CD8-positive, alpha-beta memory T cell (primary cell): ENCODE measurements at places on chromosomes 6 and 20. TPM values are rescaled to one million over a fixed set of nuclear protein-coding genes. Genes with fewer than 3 reads are reported as not detected.

DNA sequence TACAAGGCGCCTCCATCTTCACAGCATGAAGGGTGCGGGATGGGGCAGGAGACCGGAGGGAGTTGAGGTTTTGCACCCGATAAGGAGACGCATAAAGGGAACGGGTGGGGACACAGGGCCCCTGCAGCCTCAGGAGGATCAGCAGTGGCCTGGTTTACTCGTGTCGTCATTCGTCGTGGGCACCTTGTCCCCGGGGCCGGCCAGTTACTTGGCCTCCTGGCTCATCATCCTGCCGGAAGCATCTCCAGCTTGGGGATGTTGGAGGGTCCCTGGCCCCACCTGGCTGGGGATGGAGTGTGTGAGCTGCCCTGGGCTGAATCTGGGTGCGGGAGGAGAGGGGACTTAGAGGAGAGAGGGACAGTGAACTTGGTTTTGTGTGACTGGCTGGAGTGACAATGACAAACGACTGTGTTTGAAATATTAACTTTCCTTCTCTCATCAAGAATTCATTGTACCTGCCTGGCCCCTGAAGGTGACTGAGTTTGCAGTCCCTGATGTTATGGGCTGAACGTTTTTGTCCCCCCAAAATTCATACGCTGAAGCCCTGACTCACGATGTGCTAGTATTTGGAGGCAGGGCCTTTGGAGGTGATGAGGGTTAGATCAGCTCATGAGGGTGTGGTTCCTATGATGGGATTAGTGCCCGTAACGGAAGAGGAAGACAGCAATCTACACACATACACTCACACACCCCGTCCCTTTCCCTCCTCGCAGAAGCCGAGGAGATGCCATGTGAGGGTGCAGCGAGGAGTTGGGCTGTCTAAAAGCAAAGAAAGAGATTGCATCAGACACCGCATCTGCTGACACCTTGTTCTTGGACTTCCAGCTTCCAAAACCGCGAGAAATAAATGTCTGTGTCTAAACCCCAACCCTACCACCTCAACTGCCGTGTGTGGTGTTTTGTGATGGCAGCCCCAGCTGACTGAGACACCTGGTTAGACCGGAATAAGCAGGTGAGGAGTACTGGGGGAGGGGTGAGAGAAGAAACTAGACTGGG is 65.0 kb upstream of the MAP3K4 start:
- H3K27ac ChIP-seq = no peak overlapping the region
- peaks cover 3% of the 10 kb centered on the region for H3K27me3 ChIP-seq
- DNase-seq = no peak
- H3K36me3 ChIP-seq = no peaks in the 10 kb centered on the region
- no peaks in the 10 kb centered on the region for H3K4me1 ChIP-seq
- H3K4me3 ChIP-seq = no peak overlapping the region

GRCh38 chr6:169087443-169088041 is 166.1 kb downstream of the THBS2 start:
- H3K4me3 ChIP-seq = no peak overlapping the region
- no peaks in the 10 kb centered on the region for H3K27me3 ChIP-seq
- H3K36me3 ChIP-seq = no peaks in the 10 kb centered on the region
- H3K27ac ChIP-seq = no peak overlapping the region
- DNase-seq = no peak

- H3K36me3 ChIP-seq = no peaks in the 10 kb centered on the region
- no peak overlapping the region for H3K27ac ChIP-seq
- no peak for DNase-seq
- no peaks in the 10 kb centered on the region for H3K27me3 ChIP-seq
- no peak overlapping the region for H3K4me3 ChIP-seq
- H3K4me1 ChIP-seq = no peaks in the 10 kb centered on the region
Observed at GRCh38 chr6:154898821-154899220, 96.3 kb upstream of the TIAM2 start.

GRCh38 chr6:40774932-40775331 is 187.8 kb upstream of the LRFN2 start:
- H3K4me3 ChIP-seq = no peak overlapping the region
- no peaks in the 10 kb centered on the region for H3K4me1 ChIP-seq
- peaks cover 3% of the 10 kb centered on the region for H3K27me3 ChIP-seq
- H3K36me3 ChIP-seq = no peaks in the 10 kb centered on the region

The TENT5A gene
- 0.57 TPM for total RNA-seq

The MRPL18 gene
- total RNA-seq = 130 TPM

The IPCEF1 gene
- 17.7 TPM for total RNA-seq
